Lower lobe of right lung (tissue), 2 donors: ENCODE measurements at places on chromosomes 3 and 15. TPM values are rescaled to one million over a fixed set of nuclear protein-coding genes. Genes with fewer than 3 reads are reported as not detected.

CKMT1A gene
- 0.80 TPM for total RNA-seq

TFDP2 gene
- 41.3 TPM for total RNA-seq

DRD3 gene
- not detected for total RNA-seq

DNA sequence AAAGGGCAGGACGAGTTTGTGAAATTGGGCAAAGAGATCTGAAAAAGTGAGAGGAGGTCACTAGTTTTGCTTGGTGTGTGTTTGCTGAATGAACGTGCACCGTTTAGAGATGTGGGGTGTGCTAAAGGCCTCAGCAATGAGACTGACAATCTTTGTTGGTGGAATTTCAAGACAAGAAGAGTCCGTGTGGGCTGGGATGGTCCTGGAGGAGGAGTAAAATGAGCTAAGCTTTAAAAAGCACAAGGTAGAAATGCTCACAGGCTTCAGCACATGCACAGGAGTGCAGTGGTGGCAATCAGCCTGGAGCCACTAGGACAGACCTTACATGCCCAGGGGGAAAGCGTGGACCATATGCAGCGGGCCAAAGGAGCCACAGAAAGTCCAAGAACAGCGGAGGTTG, 1.5 kb upstream of the CPLX3 start:
- no peak overlapping the region for H3K4me3 ChIP-seq
- H3K4me1 ChIP-seq = no peaks in the 10 kb centered on the region
- H3K36me3 ChIP-seq = no peaks in the 10 kb centered on the region
- no peak overlapping the region for H3K27ac ChIP-seq
- peaks cover 34% of the 10 kb centered on the region for H3K27me3 ChIP-seq

- H3K27ac ChIP-seq = peak overlapping the region; percentile 78
- DNase-seq = peak; percentile 86
- H3K36me3 ChIP-seq = peaks cover 55% of the 10 kb centered on the region
- H3K4me1 ChIP-seq = peaks cover 18% of the 10 kb centered on the region
Observed at GRCh38 chr3:64150623-64151207, 74.6 kb downstream of the PRICKLE2 start.

DNA sequence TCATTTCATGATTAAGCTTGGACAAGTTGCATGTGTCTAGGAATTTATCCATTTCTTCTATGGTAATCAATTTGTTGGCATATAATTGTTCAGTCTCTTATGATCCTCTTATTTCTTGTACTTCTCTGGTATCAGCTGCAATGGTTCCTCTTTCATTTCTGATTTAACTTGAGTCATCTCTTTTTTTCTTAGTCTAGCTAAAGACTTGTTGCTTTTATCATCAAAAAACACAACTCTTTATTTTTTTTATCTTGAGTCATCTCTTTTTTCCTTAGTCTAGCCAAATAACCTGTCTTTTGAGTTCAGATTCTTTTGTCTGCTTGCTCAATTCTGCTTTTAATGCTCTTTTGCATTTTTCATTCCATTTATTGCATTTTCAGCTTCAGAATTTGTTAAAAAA, 37.3 kb downstream of the UBE3A start:
- H3K27me3 ChIP-seq = no peaks in the 10 kb centered on the region
- no peak overlapping the region for H3K4me3 ChIP-seq
- peaks cover 7% of the 10 kb centered on the region for H3K36me3 ChIP-seq
- DNase-seq = no peak
- H3K27ac ChIP-seq = no peak overlapping the region

GRCh38 chr3:54337846-54338245, 215.5 kb downstream of the CACNA2D3 start:
- H3K27me3 ChIP-seq = no peaks in the 10 kb centered on the region
- no peaks in the 10 kb centered on the region for H3K36me3 ChIP-seq
- no peak for DNase-seq
- H3K4me1 ChIP-seq = no peaks in the 10 kb centered on the region
